ENCODE measurements at places on chromosomes 2 and 18.

DNA sequence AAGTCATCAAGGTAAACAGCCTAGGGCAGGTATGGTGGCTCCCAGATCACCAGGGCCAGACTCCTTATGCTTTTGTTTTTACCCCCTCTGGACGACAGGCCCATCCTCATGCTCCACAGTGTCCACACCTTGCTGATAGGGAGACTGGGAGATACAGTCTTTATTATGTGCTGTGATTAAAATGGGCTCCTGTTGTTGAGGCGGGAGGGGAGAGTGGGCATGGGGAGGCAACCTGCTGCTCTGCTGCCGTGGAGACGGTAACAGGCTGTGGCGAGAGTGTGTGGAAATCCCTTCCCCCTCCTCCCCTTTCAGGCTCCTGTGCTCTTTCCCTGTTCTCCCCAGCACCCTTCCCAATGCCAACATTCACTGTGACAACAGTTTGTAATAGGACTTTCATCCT lies 38.2 kb upstream of the PNO1 start:
- DNase-seq = no peak

DNA sequence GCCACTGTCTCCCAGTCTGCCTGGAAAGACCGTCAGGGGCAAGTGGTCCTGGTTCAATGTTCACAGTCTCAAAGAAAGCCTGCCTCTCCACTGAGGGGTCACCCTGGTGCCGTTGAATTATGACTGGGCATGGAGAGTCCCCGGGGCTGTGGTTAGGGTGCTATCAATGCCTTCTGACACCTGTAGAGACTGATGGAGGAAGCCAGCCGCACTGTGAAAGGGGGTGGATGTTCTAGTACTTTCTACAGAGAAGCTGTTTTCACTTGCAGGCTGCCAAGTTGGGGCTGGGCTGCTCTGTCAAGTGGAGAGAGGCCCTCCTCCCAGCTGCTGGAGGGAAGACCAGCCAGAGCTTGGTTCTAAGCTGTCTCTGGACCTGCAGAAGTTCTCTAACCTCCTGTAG lies 80.5 kb downstream of the BCL2L11 start:
- no peak for DNase-seq

- DNase-seq = no peak
Observed at GRCh38 chr2:196331851-196332250, 160.5 kb upstream of the STK17B start.

DNA sequence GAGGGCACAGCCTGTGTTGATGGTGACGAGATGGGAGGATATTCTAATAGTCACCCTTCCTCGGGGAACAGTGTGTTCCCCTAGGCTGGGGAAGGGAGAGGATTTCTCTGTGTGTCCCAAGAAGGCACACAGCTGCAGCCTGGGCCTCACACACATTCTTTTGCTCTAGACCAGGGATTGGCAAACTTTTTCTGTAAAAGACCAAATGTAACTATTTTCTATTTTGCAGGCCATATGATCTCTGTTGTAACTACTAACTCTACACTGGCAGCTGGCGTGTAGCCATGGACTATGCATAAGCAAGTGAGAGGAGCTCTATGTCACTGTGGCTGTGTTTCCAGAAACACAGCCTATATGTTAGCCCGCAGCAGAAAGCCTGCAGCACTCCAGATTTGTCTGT lies 65.8 kb downstream of the ARHGAP28 start:
- no peak for DNase-seq

- DNase-seq = no peak
Observed at GRCh38 chr18:10971717-10972116, 177.7 kb downstream of the PIEZO2 start.

DNA sequence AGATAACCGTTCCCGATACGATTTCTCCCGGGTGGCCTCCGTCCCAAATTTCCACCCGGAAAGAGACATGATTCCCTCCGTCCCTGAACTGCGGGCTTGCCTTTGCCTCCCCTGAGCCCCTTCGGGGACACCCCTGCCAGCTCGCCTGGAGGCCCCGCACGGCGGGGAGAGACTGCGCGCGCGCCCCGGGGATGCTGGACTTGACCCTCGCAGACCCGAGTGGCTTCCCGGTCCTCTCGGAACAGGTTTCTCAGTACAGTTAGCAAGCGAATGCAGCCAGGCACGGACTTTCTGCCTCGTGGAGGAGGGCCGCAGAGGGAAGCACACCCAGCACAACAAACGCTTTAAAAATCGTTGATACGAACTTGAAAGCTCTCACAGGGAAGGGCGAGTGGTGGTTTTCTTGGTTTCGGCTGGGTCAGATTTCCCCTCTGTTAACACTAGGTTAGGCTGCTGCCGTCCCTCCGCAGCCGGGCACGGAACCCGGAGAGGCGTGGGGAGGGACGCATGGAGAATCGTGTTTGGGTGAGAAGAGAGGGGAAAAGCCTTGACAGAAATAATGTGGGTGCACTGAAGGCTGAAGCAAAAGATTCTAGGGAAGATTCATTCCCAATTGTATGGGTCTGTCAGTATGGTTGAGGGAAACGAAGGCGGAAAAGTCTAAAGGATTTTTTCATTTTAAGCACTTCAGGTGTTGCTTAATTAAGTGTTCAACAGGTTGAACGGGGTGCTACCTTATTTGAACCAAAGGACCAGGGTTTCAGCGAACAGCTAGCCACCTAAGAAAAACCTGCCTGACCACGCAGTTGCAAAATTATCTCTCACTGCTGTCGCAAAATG lies 916 bp downstream of the TNFRSF11A start:
- peak; percentile 20 for DNase-seq

DNA sequence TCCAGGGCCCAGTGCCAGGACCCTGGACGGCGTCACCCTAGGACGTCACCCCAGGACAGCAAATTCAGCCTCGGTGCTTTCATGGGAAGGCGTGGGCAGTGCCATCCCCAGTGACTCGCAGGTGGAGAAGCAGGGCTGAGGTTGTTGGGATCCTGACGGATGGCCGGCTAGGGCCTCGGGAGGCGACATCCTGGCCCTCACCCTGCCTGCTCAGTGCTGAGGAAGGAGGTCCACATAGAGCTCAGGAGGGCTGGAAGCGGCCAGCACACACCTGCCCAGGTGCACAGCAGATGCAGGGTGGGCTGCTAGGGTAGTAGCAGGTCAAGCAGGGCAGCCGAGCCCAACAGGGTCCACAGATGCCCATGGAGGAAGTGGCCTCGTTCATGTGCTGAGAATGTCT lies 482.0 kb upstream of the SALL3 start:
- DNase-seq = no peak

- DNase-seq = no peak
Observed at GRCh38 chr18:70554854-70555445, 266.1 kb downstream of the SOCS6 start.

GRCh38 chr2:112850588-112850987 lies 14.0 kb upstream of the IL1B start:
- DNase-seq = no peak

DNA sequence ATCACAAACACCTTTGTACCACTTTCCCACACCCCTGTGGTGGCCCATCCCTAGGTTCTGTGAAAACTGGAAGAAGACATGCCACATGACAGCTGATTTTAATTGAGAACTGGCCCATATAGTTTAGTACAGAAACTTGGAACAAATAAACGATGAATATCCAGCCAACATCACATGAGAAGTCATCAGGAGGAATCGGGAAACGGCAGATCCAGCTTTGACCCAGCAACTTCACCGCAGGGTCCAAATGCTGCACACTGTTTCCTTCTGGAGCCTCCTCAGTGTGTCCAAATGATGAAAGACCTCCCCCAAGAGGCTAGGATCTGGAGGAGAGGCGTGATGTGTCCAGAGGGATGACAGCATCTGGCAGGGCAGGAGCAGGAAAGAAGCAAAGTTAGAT lies 75.5 kb downstream of the COPS8 start:
- DNase-seq = no peak

DNA sequence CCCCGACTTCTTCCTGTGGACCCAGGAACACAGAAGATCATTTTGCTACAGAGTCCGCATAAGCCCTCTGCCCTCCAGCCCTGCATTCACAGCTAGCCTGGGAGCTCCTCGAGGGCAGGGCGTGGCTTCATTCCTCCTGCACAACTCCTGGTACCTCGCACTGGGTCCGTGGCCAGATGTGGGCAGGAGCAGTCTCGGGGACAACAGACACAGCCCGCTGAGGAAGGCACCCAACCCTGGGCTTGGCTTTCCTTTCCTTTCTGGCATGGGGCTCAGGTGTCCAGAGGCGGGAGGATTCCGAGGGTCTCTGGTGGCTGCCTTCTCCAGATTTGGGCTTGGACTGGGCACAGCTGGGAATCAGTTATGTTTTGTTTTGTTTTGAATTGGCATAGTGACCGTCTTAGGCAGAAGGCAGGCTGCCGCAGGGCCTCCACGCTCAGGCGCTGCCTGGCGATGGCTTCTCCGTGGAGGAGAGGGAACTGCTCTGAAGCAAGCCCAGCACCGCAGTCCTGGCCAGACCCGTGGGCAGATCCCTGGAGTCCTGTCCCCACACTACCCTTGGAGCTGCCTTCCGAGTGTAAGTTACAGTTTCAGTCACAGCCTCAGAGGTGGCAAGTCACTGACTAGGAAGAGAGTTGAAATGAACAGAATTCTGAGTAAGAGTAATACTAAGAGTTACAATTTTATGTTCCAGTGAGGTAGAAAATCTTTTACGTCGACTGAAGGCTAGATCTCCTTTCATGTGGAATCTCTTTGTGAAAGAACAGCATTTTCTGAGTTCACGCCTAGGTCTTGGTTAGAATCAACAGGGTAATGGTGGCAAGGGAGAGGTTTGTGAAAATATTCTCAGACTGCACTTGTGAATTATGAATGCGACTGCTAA lies 47.9 kb downstream of the LDLRAD4 start:
- DNase-seq = no peak

DNA sequence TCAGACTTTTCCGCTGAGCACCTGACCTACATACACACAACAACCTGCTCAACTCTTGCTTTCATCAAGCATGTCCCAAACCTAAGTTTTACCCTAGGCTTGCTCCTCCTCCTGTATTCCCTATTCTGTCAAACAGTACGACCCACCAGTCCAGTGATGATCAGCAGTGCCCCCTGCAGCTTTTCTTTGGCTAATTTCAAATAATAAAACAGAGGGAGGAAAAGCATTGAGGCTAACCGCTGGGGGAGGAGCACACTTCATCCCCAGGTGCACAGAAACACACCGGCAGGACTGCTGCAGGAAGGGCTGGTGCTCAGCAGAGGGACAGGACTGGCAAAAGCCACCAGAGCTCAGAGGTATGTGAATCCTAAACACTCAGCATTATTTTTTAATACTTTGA lies 21.2 kb downstream of the E2F6 start:
- DNase-seq = no peak

DNA sequence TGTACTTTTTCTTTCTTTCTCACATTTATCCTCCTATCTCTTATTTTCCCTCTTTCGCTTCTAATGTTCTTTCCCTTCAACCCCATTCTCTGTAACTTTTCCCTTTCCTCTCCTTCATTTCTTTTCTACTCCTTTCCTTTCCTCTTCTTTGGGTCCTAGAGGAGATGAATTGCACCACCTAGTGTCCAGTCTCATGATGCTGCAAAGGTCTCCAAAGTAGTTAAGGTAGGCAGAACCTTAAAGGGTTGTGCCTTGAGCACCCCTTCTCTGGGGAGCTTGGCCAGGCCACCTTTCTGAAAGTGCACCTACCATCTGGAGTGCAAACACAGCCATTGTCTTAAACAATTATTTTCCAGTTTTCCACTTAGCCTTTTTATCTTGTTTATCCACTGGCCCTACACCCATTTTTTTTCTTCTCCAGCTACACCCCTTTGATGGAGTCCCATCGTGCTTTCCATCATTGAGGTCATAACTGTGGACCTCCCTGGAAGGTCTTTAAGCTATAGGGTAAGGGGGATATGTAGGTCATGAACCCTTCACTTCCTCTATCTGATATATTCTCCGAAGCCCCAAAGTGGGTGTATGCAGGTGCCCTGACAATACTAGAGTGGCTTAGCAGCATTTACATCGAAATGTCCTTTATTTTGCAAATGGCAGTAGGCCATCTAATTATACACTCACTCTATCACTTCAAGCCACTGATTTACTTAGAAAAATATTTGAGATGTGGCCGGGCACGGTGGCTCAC lies 155.9 kb downstream of the ESCO1 start:
- peak; percentile 40 for DNase-seq

DNA sequence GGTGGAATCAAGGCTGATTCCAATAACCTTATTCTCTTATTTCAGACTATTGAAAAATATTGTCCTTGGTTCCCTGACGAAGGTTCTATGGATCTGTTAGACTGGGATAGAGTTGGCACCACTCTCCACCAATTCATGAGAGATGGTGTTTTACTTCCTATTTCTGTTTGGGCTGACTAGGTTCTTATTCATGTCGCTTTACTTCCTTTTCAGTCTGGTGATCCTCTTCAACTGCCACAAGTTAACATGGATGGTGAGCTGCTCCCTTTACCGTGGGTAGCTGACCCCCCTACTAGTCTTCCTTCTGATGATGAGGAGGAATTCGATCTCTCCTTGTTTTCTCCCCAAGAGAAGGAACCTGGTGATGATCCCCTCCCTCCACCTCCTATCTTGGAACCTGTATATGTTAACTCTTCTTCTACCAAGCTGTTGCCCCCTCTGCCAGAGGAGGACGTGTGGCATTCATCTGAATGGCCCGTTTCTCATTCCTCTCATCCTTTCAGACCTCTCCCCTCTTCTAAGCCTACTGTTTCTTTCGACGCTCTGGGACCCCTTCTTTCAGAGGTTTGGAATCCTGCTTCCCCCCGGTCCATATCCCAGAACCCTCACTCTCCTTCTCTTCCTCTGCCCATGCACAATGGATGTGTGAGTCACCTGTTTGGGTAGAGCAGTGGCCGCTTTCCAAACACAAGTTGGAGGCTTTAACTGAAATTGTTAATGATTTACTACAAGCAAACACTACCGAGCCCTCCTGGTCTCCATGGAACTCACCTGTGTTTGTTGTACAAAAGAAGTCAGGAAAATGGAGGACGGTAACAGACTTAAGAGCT lies 13.5 kb upstream of the CNOT11 start:
- no peak for DNase-seq

- no peak for DNase-seq
Observed at GRCh38 chr2:138209009-138209408, 244.7 kb downstream of the HNMT start.

GRCh38 chr18:9681217-9681616 lies 26.9 kb upstream of the RAB31 start:
- no peak for DNase-seq

DNA sequence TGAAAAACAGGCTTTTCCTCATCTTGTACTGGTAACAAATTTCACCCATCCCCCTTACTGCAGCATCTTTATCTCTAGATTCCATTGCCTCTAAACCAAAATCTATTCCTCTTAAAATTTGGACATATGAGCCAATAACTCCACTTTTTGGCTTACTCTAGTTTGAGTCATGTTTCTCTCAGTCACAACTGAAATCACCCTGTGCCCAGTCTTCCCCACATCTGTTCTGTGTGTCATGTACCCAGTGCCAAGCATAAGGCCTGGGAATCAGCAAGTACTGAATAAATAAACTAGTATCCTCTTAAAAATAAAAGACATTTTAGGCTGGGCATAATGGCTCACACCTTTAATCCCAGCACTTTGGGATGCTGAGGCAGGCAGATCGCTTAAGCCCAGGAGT lies 20.8 kb upstream of the CHN1 start:
- no peak for DNase-seq
